ENCODE measurements at places on chromosomes 3 and 15.

DNA sequence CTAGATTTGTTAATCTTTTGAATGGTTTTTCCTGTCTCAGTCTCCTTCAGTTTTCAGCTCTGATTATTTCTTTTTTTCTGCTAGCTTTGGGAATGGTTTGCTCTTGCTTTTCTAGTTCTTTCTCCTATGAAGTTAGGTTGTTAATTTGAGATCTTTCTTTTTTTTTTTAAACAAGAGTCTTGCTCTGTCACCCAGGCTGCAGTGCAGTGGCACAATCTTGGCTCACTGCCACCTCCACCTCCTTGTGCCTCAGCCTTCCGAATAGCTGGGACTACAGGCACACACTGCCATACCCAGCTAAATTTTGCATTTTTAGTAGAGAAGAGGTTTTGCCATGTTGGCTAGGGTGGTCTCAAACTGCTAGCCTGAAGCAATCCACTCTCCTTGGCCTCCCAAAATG lies 56.7 kb downstream of the UQCC5 start:
- no peak for ATAC-seq

GRCh38 chr3:195597229-195597628 lies 13.5 kb upstream of the APOD start:
- ATAC-seq: no peak

DNA sequence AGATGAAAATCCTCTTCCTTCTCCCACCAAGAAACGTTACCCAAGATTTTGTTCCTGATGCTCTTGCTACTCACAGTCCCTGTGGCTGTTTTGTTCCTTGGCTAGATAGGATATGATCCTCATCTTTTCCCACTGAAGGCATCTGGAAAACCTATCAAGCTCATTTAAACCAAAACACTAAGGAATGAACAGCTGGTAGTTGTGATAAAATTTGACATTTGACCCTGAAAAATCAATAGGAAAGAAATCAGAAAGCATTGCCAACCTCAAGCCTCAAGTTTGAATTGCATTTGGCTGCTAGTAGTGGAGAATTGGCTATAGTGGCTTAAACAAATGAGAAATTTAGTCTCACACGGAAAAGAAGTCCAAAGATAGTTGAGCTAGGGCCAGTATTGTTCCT lies 170.6 kb upstream of the CHRM5 start:
- ATAC-seq: no peak

DNA sequence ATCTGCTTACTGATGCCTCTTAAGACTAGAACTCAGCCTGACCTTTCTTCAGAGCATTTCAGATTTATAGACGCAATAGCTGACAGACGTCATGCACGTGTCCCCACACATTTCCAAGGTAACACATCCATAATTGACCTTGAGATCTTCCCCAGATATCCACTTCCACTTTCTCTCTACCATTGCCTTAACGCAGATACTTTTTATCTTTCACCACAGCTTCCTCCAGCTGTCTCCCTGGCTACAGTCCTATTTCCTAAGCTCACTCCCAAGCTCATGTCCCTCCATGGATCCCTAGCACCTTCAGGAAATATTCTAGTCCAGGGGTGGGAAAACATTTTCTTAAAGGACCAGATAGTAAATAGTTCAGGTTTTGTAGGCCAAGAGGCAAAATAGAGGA lies 173.0 kb upstream of the MITF start:
- ATAC-seq: no peak

- no peak for ATAC-seq
Measured at GRCh38 chr3:196354132-196354531, 15.9 kb upstream of the TM4SF19 start.

DNA sequence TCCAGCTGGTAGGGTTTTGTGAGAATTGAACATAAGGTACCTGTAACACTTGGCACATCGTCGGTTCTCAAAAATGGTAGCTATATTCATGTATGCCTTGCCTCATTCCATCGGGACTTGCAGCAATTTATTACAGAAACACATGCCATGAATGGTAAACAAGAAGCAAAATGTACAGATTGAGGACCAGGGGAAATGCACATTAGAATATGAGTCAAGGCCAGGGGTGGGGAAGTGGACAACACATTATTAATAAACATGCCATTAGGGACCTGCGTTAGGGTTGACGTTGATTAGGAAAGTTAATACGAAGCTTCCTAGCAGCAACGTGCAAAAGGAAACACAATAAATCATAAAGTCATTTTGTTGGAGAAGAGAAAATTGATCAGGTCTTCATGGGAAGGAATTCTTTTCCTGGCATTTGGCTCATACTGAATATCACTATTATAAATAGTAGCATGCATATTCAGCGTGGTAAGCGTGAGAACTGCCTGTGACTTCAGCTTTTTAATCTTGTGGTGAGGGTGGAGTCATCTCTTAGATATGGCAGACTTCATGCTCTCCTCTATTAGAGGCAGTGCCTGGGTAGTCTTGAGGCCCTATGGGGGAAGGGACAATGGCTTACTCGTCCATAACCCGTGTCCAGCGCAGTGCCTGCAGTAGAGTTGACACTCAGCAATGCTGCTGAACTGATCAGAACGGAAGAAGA lies 184.9 kb downstream of the SV2B start:
- ATAC-seq: no peak

DNA sequence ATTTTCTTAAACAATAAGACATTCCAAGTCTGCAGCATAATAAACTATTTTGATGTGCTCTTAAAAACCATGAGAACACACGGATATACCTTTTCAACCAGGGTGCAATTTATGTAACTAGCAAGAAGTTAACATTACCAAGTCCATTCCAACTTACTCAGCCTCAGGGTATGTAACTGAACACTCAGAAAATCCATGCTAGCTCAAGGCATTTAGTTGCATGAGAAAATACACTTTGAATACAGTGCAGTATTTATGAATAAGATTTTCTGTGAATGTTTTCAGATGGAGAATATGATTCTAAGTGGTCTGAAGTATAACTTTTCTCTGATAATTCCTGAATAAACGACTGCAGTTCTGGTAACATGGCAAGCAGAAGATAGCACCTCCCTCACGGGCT lies 124.3 kb downstream of the SNRK start:
- no peak for ATAC-seq

- no peak for ATAC-seq
Measured at GRCh38 chr3:73546961-73547360, 77.8 kb downstream of the PDZRN3 start.

- no peak for ATAC-seq
Measured at GRCh38 chr15:99436542-99437314, 129.1 kb upstream of the MEF2A start.

DNA sequence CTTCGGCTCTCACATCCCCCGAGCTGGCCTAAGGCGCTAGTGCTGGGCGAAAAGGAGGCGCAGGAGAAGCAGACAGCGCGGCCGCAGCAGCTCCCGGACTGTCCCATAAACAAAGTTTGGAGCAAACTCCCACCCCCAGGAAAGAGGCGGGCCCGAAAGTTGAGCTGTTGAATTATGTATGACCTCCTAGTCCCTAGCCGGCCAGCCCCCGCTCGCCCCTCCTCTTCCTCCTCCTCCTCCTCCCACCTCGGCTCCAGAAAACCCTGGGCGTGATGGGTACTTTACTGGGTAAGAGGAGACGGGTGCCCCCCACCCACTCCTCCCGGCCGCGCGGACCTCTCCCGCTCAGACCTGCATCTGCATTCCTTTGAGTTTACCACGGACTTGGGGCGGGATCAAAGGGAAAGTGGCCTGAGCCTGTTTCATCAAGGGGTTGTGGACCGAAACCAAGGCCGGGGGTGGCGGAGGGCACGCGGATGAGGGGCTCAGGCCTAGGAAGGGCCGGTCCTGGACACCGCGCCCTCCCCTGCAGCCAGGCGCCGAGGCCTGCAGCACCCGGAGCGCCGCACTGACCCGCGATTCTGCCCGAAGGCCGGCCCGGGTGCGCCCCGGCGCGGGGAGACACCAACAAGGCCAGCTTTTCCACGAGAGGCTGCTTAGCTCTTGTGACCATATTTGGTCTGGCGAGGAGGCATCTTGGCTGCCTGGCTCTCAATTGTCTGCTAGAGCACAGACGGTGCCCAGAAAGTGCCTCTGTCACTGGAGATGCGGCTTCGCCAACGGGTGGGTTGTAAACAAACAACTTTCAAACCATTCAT lies at the start of gene WWTR1:
WWTR1 (minus strand) TSS at position 100 of the 818 bp plus-strand sequence. CDS start 719 bp downstream, outside the sequence.
- peak; percentile 46 for ATAC-seq

DNA sequence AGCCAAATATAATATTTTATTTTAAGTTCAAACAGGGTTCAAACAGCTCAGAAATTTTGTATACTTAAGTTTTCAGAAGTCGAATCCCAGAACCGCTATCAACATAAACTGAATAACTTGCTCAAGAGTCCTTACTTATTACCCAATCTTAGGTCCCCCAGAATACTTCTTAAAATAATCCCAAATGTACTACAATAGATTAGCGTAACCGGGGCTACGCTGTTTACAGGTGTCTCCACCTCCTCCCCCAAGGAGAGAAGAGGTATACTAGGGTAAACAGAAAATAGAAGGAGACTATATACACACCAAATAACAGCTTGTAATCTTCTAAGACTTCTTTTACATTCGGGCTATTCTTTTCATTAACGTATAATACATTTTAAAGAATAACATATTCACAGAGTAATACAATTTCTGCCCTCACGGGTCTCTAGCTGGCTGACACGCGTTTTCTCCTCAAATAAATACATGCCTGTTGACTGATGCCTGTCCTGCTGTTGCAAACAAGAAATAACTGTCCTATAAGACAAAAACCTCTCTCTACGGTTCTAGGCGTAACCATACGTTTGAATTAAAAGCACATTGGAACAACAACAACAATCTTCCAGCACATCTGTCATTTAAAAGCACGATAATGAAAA lies 1.3 kb downstream of the DENND4A start:
- no peak for ATAC-seq

DNA sequence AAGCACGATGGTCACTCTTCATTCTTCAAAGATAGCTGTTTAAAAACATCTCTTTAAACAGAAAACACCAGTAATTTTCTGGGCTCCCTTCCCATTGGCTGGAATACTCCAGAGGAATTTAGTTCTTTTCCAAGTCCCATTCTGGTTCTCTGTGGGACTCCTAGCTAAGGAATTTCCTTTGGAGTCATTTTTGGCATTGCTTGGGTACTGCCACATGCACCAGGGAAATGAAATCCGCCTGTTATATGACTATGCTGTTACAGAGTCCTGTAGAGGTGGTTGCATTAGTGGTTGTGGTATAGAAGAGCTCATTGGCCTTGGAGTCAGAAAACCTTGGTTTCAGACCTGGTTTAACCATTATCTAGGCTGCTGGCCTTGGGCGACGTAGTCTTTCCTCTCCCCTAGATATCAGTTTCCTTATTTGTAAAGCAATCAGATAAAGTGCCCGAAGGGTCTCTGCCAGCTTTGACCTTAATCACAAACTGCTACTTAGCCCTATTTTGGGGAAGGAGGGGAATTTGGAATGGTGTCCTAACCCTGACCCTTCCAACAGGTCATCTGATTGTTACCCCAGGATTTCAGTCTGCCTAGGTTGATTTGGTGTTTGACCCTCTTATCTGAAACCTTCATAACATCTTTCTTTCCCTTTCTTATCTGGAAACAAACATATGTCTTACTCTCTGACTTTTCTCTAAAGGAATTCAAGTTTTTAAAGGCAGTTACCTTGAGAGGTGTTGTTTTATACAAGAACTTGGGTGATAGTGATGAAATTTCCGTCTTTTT lies 13.4 kb downstream of the RTP1 start:
- ATAC-seq: no peak

GRCh38 chr15:40306371-40306770 lies 1.4 kb downstream of the PLCB2 start:
- ATAC-seq: no peak

DNA sequence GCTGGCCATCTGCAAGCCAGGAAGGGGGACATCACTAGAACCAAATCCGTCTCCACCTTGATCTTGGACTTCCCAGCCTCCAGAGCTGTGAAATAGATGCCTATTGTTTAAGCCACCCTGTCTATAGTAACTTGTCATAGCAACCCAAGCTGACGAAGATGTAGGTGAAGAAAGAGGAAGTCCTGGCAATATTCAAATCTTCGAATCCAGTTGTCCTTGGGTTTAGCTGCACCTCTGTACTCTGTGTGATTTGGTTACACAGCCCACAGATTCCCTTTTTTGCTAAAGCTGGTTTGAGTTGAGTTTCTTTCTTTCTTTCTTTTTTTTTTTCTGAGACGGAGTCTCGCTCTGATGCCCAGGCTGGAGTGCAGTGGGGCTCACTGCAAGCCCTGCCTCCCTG lies 68.0 kb upstream of the XCR1 start:
- no peak for ATAC-seq

DNA sequence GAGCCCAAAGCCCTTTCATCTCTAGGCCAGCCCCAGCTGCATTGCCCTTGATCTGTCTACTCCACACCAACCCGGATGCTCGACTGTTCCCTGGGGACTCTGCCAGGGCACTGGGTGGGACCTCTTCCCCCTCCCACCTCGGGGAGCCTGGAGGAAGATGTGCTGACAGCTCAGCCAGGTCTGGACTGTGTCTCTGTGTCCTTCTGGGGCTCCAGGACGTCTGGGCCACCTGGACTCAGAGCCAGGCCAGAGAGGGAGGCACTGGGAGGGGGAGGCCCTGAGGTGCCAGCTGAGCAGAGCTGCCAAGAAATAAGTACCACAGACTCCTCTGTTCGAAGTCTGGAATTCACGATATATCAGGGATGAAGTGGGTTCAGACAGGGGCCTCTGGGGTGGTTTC lies 5.8 kb upstream of the HCN4 start:
- no peak for ATAC-seq

GRCh38 chr3:13714251-13714916 lies 165.5 kb downstream of the FBLN2 start:
- no peak for ATAC-seq

GRCh38 chr15:72342385-72342784 lies 22.4 kb upstream of the CELF6 start:
- peak; percentile 20 for ATAC-seq

GRCh38 chr3:139634111-139634635 lies 43.6 kb downstream of the NMNAT3 start:
- no peak for ATAC-seq

- ATAC-seq: no peak
Measured at GRCh38 chr3:96466441-96466840, 348.0 kb upstream of the EPHA6 start.

DNA sequence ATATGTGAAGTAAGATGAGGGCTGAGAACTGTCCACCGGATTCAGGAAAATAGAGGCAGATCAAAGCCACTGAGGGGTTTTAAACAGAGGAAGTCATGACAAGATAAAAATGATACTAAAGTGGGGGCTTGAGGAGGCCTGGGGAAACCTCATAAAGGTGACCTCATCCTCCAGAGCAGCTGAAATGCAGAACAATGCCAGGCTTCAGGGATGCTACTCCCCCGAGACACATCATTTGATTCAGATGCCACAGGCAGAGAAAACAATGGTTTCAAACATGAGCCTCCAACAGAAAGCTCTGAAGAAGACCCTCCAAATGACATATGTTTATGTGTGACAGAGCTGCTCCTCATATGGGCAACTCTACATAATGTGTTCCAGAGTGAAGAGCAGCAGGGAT lies 6.4 kb downstream of the CFAP20DC start:
- ATAC-seq: no peak

- ATAC-seq: no peak
Measured at GRCh38 chr15:69715210-69715609, 262.6 kb downstream of the RPLP1 start.

DNA sequence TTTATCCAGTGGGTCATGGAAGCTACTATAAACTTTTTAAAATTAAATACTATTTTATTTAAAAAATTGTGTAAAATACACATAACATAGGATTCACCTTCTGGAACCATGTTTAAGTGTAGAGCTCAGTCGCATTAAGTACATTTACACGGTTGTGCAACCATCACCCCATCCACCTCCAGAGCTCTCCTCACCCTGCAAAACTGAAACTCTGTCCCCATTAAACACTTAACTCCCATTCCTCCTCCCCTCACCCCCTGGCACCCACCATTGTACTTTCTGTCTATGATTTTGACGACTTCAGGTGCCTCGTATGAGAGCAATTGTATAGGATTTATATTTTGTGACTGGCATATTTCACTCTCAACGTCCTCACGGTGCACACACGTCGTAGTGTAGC lies 70.7 kb downstream of the APBA2 start:
- ATAC-seq: no peak

All from activated CD4-positive, CD25-positive, alpha-beta regulatory T cell treated with anti-CD3 and anti-CD28 coated beads, Interleukin-2, amount 50 U/mL, for 24 hours (primary cell).